ENCODE measurements at places on chromosomes 5 and 9.

DNA sequence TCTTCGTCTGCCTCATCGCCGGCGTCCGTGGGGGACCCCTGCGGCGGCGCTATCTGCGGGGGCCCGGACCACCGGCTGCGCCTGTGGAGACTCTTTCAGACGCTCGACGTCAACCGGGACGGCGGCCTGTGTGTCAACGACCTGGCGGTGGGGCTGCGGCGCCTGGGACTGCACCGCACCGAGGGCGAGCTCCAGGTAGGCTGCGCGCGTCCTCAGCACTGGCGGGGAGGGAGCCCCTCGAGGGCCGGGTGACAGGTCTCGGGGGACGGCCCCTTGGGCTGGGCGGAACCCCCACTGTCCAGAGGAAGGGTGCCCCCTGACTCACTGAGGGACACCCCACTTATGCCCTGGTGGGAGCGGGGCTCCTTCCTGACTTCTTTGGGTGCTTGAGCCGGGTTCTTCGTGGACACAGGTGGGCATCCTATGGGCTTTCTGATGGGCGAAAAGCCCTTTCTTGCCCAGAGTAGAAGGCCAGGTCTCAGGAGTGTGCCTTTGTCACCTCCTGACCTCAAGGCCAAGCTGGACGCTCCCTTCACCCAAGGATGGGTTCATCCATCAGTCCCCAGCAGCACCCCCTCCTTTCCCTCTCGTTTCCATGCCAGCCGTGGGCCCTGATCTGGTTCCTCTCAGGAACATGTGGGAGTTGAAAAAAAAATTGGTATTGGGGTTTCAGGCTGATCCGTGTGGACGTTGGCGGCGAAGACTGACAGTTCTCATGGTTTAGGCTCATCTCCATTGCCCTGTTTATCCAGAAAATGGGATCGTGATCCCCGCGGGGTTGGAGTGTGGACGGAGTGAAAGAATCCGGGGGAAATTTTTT, 564 bp downstream of the SLC25A25 start:
- DNase-seq = no peak

DNA sequence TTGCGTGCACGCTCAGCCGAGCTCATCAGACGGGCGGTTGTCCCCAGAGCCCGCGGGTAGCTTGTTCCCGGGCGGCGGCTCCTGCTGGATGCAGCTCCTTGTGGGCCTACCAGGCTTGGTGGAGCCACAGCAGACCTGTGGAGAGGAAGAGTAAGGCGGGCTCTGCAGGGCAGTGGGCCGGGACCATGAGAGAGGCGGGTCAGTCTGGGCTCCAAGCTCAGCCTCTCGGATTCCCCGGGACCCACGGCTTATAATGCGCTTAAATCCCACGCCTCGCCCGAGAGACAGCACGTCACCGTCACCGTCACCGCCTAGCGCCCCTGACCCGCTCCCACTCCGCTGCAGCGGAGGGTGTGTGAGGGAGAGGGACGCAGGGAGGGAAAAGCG, 1.9 kb upstream of the ANKRD18A start:
- DNase-seq = no peak

GRCh38 chr9:136297016-136297691, 6.7 kb downstream of the CCDC187 start:
- no peak for DNase-seq

DNA sequence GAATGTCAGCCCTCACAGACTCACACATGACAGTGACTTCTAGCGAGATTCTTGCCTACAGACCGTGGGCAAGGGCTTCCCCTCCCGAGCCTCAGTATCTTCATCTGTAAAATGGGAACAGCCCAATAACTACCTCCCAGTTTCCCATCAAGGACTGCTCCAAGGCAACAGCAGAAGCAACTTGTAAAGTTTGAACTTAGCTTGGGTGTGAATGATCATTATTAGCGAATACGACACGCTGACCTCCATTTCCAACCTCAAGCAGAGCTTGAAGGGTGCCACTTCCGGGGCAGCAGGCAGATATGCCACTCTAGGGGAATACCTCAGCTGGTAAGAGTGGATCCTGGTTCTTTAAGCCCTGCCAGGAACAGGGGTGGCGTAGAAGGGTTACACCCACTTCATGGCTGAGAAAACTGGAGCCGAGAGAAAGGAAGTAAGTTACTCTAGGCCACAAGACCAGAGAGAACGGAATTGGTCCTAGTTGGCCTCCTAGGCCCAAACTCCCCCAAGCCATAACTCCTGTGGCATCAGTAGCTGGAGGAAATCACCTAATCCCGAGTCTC, 2.0 kb downstream of the RNF44 start:
- no peak for DNase-seq

- DNase-seq = peak; percentile 88
Measured at GRCh38 chr5:67215519-67216471, 19.2 kb upstream of the CD180 start.

DNA sequence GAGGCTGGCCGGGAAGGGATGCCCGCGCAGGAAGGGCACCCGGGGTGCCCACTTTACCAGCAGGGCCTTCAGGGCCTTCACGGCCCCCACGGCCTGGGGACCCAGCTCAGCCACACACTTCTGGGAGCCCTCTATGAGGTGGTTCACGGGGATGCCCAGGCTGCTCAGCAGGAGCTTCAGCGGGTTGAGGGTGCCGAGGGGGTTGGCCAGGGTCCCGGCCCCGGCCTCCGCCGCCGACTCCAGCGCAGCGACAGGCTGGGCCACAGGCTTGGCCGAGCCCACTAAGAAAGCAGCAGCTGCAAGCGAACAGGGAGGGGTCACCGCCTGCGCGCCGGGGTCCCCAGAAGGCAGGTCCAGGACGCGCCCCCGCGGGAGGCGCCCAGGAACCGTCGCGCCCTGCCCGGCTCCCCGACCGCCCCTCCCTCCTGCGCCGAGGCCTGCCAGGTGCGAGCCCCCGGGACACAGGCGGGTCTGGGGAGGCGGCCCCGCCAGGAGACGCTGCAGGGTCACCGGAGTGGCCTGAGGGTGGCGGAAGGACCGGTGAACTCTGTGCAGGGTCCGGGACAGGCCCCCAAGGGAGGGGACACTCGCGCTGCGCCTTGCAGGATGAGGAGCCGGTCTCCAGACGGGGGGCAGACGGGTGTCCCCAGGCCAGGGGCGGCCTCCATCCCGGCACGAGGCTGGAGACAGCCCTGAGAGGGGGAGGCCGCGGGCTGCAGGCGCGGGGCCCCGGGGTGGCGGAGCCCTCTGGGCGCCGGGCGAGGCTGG, 572 bp downstream of the SCGB3A1 start:
- no peak for DNase-seq

- DNase-seq = no peak
Measured at GRCh38 chr9:111231801-111232580, 98.0 kb downstream of the OR2K2 start.

DNA sequence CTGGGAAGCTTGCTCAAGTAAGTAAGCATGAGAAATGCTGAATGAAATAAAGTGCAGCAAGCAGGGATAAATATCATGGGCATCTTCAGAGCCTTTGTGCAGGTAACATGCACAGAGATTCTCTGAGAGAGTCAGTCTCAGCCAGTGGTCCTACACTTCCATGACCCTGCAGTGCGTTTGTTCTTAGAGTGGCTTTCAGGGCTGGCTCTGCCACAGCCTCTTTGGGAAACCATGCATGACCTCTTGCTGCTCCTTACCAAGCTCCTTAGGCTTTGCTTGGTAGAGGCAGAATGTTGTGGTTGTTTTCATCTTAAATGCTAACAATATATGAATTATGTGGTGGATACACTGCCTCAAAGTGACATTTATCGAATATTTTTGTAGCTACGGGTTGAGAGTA, 5.4 kb downstream of the SYK start:
- DNase-seq = no peak

- no peak for DNase-seq
Measured at GRCh38 chr9:112784020-112784785, 33.6 kb downstream of the SNX30 start.

GRCh38 chr9:100626949-100627348, 49.1 kb downstream of the CAVIN4 start:
- no peak for DNase-seq

DNA sequence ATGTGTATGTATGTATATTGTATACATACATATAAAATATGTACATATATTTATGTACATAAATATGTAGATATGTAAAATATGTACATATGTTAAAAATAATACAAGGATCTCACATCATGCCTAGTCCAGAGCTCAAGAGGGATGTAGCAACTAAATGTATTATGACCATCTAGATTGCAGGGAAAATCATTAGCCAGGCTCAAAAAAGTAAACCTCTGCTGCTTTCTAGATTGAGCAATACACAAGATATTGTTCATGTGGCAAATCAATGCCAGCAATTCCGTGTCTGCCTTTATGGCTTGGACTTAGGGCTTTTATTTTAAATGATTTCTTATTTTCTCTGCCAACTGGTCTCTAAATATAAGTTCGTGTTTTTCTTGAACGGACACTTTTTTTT, 65.2 kb downstream of the RAI14 start:
- DNase-seq = no peak

- DNase-seq = no peak
Measured at GRCh38 chr5:35297755-35298154, 67.5 kb upstream of the PRLR start.

GRCh38 chr9:36725777-36726356, 153.2 kb downstream of the MELK start:
- no peak for DNase-seq

DNA sequence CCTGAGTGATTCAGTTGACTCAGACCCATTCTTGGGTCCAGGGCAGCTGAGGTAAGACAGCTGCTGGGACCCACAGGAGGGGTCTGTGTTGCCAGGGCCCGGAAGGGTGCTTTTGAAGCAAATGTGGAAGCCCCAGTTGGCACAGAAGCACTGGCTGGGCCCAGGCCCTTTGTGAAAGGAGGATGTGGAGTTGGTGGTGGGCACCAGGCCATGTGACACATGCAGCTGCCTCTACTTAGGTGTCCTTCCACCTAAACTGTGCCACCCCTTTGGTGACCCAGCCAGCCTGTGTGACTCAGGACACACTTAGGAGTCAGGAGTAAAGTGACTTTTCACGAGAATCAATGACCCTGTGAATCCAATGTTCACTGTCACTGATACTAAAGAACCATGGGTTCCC, 114.3 kb upstream of the SLC25A48 start:
- DNase-seq = no peak

DNA sequence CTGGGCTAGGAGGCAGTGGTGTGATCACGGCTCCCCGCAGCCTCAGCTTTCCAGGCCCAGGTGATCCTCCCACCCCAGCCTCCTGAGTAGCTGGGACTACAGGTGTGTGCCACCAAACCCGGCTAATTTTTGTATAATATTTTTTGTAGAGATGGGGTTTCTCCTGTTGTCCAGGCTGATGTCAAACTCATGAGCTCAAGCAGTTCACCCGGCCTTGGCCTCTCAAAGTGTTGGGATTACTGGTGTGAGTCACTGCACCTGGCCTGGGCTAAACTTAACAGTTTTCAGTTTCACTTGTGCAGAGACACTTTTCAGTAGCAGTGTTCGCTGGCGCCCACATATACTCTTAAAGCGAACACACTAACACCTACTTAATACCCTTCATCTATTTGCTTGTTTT, 205.6 kb upstream of the ZNF608 start:
- DNase-seq = peak; percentile 89

DNA sequence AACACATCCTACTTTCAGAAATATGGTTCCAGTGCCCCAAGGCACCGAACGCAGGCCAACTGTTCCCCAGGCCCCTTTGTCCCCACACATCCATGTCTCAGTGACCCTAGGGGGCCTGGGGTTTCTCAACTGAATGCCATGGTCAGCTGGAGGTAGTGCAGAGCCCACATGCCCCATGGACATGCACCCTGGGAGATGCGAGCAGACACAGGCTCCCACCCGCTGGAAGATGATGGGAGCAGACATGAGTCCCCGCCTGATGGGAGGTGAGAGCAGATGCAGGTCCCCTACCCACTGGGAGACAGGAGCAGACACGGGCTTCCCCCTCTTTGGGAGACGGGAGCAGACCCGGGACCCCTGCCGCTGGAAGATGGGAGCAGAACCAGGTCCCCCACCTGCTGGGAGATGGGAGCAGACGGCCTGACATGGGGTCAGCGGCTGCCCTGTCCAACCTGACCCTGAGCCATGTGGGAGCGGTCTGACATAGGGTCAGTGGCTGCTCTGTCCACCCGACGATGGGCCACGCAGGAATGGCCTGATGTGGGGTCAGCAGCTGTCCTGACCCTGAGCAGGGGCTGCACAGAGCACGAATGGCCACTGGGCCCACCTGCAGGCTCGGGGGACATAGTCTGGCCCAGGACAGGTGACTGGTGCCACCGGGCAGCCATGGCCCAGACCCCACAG, 18.4 kb downstream of the ZDHHC11B start:
- no peak for DNase-seq

DNA sequence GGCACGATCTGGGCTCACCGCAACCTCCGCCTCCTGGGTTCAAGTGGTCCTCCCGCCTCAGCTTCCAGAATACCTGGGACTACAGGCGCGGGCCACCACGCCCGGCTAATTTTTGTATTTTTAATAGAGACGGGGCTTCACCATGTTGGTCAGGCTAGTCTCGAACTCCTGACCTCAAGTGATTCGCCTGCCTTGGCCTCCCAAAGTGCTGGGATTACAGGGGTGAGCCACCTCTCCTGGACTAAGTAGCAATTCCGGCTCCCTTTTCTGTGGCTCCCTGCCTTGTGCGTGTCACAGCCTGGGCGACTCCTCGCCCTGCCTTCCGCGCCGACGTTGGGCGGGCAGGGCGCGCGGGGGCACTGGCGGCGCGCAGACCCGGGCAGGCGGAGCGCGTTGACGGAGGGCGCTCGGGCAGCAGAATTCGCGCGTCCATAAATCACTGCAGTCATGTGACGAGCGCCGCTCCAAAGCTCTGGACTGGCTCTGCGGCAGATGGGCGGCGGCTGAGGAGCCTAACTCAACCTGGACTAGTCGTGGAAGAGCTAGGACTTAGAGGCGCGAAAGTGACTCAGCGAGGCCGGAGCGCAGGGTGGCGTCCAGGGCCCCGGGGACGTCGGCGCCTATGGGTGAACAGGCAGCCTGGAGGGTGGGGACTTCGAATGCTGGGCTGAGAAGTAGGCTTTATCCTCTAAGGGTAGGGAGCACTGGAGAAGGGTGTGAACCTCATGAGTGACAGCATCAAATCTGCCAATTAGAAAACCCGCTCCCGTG, 1.4 kb upstream of the CIZ1 start:
- peak; percentile 21 for DNase-seq

DNA sequence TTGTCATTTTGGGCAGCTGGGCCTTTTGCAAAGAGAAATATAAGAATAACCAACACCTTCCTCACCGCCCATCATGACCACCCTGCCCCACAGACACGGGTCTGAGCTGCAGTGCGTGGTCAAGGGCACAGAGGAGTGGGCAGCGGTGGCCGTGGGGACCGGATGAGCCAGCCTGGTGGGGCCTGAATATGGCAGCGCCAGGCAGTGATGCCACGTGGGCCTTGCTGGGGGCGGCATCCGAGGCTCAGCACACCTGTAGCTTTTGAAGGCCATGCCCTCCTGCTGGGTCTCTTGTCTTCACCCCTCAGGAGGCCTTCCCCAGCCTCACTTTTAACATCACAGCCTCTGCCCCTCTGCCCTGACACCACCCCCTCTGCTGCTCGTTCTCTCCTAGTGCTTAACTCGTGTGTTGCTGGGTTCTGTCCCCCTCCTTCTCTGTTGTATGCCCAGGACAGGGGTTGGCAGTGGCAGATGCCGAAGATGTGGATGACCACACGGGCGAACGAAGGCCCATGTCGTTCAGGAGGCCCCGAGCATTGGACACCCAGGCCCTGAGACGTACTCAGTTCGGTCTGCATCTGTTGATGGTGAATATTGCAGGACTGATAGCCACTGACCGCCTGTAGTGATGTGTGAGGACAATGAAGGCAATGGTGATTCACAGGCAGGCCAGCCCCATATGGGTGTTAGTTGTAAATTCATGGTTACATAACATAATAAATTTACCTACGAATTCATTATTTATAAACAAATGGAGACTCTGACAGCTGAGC, 46.0 kb downstream of the AHRR start:
- no peak for DNase-seq

Measured in GM12864 (cell line).